ENCODE measurements at places on chromosomes 11 and 22. TPM values are rescaled to one million over a fixed set of nuclear protein-coding genes. Genes with fewer than 3 reads are reported as not detected.

GRCh38 chr11:61174273-61174672, 13.0 kb upstream of the VPS37C start:
- DNase-seq, result no peak

GRAP2 gene
- not detected for total RNA-seq

GRCh38 chr11:94518300-94518699, 6.0 kb downstream of the C11orf97 start:
- no peak for DNase-seq

DNA sequence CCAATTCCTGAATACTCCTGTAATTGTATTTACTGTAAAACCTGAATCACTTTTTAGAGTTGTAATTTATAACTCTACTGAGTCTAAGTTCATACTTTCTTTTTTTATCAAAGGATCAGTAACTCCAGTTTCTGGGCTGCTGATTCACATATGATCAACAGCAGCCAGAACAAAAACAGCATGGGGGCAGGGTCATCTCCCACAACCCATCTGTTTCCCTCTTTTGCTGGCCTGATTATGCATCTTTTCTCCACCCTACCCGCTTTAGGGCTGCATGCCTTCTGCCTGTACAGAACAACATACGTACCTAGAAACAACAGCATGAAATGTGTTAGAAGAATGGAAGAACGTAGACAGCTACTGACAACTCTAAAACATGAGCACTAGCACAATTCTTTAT, 76.0 kb downstream of the MRTFA start:
- peak; percentile 19 for DNase-seq

DNA sequence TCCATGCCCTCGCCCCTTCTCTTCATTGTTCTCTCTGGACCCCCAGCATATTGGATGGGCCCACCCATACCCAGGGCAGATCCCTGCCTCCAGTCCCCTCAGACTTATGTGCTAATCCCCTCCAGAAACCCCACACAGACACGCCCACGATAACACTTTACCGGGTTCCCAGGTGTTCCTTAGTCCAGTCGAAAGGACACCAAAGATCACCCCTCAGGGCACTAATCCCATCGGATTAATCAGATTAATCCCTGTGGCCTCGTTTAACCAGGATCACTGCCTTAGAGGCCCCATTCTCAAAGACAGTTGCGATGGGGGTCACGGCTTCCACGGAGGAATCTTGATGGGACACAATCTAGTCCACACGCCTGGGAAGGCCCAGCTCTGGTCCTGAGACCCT, 80.8 kb downstream of the SHANK2 start:
- no peak for DNase-seq

DNA sequence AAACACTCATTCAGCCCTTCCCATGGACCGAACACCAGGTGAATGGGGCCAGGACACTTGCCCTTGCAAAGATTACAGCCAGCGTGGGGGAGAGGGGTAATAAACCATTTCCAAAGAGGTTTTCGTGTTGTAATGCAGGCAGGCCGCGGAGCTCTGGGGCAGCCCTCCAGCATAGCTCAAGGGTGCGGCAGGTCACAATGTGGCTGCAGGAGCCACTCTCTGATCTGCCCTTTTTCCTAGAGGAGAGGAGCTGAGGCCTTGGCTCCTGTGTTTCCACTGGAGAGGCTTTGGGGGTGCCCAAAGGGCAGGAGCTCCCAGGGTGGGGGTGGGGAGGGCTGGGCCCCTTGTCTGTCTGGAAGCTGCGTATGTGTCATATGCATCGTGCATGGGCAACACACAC, 134.2 kb upstream of the NECTIN1 start:
- no peak for DNase-seq

- DNase-seq, result no peak
Measured at GRCh38 chr22:49369726-49370626, 457.7 kb downstream of the BRD1 start.

SYT7 gene
- 1.6 TPM for total RNA-seq

- no peak for DNase-seq
Measured at GRCh38 chr11:130449996-130450769, 1.7 kb downstream of the ADAMTS15 start.

DNA sequence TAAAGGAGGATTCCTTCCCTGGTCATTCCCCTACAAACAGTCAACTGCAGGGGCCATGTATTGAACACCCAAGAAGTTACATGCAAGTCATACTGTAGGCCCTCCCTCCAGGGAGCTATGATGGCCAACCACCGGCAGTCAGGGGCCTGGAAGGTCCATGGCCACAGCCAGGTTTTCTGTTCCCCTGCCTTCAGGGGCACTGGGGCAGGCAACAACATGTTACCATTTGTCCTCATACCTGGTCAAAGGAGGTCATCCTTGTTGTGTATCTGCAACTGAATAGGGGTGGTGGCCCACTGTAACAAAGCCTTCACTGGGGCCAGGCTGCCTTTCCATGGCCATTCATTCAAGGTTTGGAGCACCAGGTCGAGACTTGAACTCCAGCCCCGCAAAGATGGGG, 433.6 kb downstream of the DYNC2H1 start:
- no peak for DNase-seq

GPHA2 gene
- not detected for total RNA-seq

DNA sequence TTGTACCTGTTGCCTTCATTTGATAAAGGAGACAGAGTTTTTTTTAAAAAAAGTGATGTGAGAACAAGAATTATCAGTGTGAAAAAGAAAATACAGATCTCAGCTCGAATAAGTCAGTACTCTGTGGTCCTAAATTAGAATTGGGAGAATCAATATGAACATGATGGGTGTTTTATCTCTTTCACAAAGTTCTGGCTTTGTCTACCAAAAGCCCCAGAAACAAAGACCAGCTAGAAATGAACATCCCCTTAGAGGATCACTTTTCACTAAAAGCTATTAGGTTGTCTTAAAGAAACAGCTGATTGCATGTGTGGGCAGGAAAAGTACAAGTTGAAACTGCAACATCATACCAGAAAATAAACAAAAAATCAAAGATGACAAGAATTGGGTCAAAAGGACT, 8.4 kb upstream of the ST14 start:
- DNase-seq, result no peak

DNA sequence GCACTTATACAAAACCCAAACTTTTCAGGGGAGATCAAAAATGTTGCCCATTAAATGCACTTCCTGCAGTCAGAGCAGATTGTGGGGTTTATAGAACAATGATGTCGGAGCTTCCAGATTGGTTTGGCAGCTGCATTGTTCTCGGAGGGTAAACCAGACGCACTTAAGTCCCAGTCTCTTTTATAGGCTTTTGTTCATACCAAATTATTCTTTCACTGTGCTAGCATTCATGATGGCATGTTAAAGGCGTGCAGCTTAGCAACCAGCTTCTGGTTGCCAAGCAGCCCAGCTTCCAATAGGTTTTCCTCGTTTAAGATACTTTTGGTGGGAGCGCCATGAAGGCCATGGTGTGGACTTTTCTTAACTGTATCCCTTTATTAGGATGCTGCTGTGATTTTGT, 40.9 kb downstream of the ZC3H12C start:
- DNase-seq, result no peak

PHLDA2 gene
- 12.5 TPM for total RNA-seq

DNA sequence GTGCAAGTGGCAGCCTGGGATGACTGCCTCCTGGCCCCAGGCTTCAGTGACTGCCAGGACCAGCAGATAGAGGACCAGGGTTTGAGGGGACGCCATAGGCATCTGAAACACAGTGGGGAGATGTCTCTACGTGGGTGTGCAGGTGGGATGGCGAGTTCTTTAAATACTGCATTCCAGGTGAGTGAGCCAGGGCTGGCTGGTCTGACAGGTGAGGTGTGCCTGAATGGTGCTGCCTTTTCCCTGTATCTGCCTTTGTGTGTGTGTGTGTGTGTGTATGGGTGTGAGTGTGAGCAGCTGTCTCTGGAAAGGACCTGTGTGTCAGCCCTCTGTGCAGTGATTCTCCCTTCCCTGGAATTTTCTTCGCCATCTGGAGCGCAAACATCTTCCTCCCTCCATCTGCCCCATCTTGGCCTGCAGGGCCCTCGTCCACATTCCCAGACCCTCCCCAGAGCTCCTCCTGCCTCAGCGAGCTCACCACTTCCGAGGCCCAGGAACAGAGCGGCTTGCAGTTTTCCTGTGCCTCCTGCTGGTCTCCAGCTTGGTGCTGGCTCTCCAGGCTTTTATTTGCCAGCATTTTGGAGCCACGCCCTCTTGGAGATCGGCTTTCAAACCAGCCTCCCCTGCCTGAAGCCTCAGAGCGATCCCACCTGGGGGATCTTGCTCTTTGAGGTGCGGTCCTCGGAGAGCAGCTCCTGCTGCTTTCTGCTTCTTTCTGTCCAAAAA, at the start of gene GPHA2:
GPHA2 (minus strand) TSS at position 535 of the 723 bp plus-strand sequence; CDS start at position 102, 433 bp downstream.
- DNase-seq, result no peak

DNA sequence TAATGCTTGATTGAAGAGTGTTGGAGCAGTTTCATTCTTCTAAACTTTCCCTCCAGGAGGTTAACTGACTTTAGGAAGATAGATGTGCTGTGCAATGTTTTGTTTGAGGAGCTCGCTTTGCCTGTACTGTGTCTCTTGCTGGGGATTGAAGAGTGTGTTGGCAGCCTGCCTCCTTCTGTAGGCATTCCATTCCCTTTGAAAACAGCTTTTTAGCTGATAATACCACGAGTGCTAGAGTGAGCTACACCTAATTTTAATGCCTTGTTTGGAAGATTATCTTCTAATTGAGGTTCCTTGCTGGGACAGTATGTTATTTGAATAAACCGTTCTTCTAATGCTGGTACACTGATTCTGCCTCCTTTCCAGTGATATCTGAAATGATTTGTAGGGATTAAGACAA, 7.2 kb downstream of the DDX10 start:
- DNase-seq, result peak; percentile 26

KBTBD4 gene
- total RNA-seq, result 25.3 TPM

DNA sequence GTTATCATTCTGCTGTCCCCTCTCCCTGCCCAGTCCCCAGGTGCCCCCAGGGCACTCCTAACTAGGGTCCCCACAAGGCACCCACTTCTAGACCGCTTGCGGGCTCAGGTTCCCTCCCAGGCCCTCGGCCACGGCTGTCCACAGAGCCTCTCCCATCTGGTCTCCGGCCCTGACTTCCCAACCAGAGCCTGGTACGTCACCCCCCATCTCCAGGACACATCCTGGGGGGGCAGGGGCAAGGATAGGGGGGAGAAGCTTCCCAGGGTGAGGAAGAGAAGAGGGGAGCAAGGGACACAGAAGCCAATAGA, 457 bp downstream of the SSTR3 start:
- no peak for DNase-seq

- peak; percentile 89 for DNase-seq
Measured at GRCh38 chr11:69588270-69588669, 52.7 kb upstream of the CCND1 start.

FAM83F gene
- total RNA-seq, result not detected

LRRC74B gene
- total RNA-seq, result 0.11 TPM

DNA sequence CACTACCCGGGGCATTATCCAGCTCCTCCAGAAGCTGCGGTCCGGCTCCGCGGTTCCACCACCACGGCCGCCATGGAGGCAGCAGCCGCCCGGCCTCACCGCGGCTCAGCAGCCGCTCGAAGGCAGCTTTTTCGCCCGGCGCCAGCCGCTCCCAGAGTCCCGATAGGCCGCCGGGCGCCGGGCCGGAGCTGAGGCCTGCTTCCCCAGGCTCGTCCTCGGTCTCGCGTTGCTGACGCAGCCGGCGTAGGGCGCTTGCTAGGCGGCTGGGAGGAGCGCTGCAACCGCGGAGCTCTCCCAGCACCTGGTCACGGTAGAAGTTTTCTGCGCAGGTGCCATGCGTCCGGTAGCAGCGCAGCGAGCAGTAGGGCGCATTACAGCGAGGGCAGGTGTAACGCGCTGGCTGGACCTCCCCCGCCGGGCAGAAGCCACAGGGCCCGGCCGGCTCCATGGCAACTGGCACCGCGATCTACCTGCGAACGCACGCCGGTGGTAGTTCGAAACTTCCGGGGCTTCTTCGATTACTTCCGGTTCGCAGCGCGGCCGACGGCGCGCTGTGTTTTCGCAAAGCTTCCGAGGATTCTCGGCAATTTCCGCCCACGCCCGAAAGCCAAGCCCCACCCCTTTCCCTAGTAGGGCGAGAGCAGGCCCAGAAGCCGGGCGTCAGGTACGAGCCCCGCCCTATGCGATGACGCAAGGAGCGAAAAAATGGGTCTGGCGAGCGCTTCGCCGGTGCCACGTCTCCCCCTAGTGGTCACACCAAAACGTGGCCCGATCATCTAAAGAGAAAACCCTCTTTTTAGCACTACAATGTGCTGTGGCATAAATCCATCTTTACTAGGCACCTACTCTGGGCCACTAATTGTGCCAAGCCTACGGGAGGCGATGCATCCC, at the start of gene ZNHIT2:
ZNHIT2 (minus strand) TSS at position 496 of the 891 bp plus-strand sequence; CDS start at position 448, 48 bp downstream.
- peak; percentile 98 for DNase-seq

- DNase-seq, result no peak
Measured at GRCh38 chr22:32643246-32643645, 158.3 kb upstream of the TIMP3 start.

- no peak for DNase-seq
Measured at GRCh38 chr11:73117071-73117470, 25.0 kb downstream of the FCHSD2 start.

DNA sequence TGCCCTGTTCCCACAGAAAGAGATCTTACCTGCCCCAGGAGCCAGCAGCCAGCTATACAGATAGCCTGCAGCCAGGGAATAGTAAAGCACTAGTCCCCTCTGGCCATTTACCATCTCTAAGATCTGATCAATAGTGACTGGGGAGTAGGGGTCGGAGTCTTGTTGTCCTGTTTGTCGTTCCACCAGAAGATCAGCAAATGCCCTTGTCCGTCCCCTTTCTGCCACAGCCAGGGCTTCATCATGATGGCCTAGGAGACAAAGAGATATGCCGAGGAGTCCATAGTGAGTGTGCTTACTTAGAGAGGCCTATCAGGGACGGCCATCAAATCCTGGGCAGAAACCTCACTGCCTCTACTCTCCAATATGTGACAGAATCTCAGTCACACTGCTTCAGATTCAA, 177.1 kb upstream of the PITPNB start:
- DNase-seq, result no peak

GRCh38 chr11:116173941-116174911, 598.6 kb downstream of the BUD13 start:
- DNase-seq, result no peak

- DNase-seq, result peak; percentile 81
Measured at GRCh38 chr22:36659762-36660509, 43.6 kb downstream of the CACNG2 start.

IRAG1 gene
- 0.38 TPM for total RNA-seq

TMEM191C gene
- total RNA-seq, result 0.69 TPM

CRYBA4 gene
- total RNA-seq, result not detected

DNA sequence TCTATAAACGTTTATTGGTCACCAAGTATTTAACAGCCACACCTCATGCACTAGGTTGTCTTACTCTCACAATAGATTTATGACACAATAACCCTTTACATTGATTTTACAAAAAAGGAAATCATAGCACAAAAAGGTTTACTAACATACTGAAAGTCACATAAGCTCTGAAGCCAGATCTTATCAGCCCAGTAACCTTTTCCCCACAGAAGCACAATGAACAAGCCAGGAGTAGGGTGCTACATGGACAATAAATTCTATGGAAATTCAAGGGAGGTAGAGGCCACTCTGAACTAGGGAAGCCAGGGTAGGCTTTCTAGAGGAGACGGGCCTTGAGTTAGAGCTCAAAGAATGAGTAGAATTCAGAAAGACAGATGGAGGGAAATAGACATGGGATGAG, 633.5 kb upstream of the CADM1 start:
- no peak for DNase-seq

GRCh38 chr11:2763984-2764383, 64.2 kb upstream of the KCNQ1OT1 start:
- no peak for DNase-seq

CECR2 gene
- total RNA-seq, result not detected

SCGB1D2 gene
- total RNA-seq, result not detected

All from LHCN-M2 (cell line).